ENCODE measurements at places on chromosomes 6 and 20. TPM values are rescaled to one million over a fixed set of nuclear protein-coding genes. Genes with fewer than 3 reads are reported as not detected.
A peak's percentile ranks its signal among the peaks of the same experiment; 100 is the strongest.

The BICRAL gene
- 5.3 TPM for polyA plus RNA-seq

The SOX4 gene
- polyA plus RNA-seq = 4.7 TPM

The OPRM1 gene
- 0.05 TPM for polyA plus RNA-seq

The IMPG1 gene
- 0.07 TPM for polyA plus RNA-seq

DNA sequence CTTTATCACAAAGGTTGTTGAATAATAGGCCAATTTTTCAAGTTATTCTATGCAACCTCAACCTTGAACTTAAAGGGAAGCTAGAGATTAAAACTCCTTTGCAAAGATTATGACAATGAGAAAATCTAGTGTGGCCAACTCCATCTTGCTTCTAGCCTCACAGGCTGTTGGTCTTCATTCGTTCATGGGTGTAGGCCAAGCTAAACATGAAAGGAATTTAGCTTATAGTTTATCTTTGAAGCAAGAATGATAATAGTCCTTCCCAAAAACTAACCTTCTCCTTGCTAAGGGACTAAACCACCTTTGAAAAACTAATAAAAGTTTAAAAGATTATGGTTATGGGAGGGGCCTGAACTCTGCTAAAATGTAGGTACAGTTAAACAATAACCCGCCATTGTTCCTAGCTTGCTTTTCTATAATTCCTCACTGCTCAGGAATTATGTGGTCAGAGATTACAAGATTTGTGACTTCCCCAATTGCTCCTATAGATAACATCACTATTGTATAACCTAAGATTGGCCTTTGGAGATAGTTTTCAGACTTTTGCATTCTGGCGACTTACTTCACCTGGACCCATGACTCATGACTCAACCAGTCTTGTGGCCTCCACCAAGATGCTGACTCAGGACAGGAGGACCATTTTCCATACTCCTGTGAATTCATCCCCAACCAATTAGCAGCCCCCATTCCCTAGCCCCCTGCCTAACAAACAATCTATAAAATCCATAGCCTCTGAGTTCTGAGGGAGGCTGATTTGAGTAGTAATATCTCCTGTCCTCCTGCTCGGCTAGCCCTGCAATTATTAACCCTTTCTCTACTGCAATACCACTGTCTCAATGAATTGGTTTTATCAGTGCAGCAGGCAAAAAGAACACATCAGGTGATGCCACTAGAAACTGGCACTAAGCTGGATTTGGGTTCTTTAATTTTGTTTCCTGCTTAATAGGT lies 154.5 kb downstream of the CD83 start:
- no peak for DNase-seq

- no peak for DNase-seq
Observed at GRCh38 chr20:35842361-35842760, 70.5 kb downstream of the PHF20 start.

DNA sequence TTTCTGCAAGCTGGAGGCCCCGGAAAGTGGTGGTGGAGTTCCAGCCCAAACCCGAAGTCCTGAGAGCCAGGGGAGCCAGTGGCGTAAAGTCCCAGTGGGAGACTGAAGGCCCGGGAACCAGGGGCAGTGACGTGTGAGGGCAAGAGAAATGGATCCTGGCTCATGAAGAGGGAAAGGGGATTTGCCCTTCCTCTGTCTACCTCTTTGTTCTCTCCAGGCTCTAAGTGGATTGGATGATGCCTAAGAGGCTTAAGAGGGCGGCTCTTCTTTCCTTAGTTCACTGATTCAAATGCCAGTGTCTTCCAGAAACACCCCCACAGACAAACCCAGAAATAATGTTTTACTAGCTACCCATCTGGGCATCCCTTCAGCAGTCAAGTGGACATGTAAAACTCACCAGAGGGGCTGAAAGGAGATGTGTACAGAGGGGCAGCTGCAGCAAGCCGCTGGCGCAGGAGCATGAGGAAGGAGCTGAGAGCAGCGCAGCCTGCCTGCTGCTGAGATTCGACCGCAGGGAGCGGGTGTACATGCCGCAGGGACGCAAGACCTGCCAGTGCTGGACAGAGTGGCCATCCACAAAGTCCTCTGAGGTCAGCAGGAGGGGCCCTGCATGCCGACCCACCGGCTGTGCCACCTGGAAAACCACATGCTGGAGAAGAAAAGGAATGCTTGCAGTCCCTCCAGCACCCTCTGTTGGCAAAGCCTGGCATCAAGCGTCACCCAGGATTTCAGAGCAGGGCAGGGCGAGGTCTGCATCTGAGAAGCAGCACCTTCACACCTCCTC lies 29.5 kb downstream of the CDYL start:
- DNase-seq = peak; percentile 36

- DNase-seq = no peak
Observed at GRCh38 chr20:23508449-23509229, 17.7 kb downstream of the CST8 start.

DNA sequence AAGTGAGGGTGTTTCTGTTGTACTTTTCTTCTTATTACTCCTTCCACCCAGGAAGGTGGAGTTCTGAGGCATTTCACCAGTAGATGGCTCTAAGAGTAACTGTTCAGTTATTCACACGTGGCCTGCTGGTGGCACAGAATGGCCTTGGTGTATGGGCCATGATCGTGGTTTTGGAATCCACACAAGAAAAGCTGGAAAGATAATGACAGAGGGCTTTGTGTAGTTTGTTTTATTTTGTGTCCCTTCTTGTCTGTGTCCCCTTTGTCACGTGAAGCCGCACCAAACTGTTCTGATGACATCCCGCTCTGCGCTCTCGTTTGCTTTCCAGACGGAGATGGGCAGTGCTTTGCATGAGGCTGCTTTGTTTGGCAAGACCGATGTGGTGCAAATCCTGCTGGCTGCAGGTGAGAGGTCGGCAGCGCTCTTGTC lies 93.4 kb downstream of the ANKS1A start:
- no peak for DNase-seq

DNA sequence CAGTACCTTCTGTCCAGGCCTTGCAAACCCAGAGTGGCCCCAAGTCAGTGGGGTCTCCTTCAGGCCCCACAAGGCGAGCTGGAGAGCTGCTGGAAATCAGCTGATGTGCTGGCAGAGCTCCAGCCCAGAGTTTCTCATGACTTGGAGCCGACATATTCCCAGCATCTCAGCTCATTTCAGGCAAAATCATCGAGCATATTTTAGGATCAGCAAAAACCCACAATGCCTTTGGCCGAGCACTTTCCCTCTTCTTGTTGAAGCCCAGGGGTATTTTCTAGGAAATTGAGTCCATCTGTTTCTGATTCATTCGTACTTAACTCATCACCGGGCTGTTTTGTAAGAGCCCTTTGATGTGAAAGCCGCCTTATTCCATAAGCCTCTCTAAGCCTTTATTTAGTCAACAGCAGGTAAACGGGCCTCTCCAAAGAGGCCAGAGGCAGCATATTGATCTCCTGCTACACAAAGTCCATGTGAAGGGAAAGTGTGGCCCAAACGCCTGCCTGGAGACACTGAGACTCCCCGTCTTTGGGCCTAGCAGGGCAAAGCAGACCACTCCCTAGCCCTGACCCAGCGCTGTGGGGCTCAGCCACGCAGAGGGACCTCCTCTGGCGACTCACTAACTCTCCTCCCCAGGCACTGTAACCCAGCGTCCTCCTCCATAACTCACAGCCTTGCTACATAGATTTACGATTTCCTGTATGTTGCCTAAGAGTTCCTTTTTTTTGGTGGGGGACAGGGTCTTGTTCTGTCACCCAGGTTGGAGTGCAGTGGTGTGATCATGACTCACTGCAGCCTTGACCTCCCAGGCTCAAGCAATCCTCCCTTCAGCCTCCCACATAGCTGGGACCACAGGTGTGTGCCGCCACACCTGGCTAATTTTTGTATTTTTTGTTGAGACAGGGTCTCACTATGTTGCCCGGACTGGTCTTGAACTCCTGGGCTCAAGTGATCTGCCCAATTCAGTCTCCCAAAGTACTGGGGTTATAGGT lies 12.1 kb upstream of the C20orf203 start:
- no peak for DNase-seq

DNA sequence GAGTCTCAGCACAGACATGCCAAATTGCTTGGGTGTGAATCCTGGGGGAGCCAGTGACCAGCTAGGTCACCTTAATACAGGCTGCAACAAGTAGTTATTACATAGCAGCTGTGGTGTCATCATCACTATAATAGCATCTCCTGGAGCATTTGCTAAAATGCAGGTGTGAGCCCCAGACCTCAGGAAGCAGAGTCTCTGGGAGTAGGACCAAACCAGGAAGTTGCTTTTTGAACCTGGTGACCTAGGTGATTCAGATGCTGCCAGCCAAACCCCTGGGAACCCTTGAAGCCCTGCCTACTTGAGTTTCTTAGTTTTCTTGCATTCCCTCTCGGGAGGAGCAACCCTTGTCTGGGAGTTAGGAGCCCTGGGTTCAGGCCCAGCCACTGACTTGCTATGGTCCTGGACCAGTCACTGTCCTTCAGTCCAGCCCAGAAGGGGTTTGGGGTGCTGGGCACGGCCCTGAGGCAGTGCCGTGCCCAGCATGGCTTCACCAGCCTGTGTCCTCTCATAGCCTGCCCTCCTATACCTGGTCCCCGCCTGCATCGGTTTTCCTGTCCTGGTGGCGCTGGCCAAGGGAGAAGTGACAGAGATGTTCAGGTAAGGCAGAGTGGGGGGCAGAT lies 39.3 kb upstream of the ID1 start:
- no peak for DNase-seq

- DNase-seq = no peak
Observed at GRCh38 chr6:135631821-135632220, 134.3 kb upstream of the AHI1 start.

GRCh38 chr6:38025451-38025850 lies 205.9 kb downstream of the ZFAND3 start:
- DNase-seq = no peak

DNA sequence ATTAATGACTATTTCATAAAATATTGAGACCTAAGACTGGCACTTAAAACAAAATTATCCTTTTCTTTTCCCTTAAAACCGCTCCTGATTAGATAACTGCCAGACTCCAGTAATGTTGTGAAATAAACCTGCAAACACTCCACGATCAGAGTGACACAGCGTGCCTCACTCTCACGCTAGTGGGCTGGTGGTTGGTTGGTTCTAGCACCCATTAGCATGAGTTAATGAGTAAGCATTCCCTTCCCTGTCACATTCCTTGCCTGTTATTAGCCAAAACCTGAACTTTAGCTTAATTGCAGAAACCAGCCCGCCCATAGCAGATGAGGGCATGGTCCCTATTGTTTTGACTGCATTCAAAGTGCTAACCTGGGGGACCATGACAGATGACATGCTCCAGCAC lies 193.4 kb downstream of the CD83 start:
- DNase-seq = no peak

- peak; percentile 12 for DNase-seq
Observed at GRCh38 chr20:63090682-63091571, 84.2 kb upstream of the BHLHE23 start.

GRCh38 chr6:121338366-121338765 lies 4.1 kb upstream of the TBC1D32 start:
- no peak for DNase-seq

DNA sequence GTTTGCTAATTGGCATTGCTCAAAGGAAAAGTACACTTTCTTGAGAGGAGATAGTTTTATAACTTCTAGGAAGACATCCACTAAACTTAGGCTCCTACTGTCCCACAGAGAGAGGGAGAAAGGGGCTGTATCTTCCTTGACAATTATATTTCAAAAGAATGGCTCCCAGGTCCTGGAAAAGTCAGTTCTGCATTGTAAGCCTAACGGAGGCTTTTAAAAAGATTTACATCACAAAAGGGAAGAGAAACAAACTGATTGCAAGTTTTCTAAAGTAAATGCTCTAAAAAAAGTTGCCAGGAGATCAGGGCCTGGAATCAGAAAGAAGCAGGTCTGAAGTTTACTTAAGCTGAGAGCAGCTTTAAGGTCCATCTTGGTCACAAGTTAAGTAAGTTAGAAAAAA lies 839.5 kb downstream of the FRK start:
- DNase-seq = no peak

- no peak for DNase-seq
Observed at GRCh38 chr20:24720957-24721356, 228.1 kb upstream of the CST7 start.

GRCh38 chr6:122476131-122476530 lies 4.5 kb upstream of the SERINC1 start:
- no peak for DNase-seq

Data from pancreas (tissue), 10 donors.